ENCODE measurements at places on chromosomes 5 and 9.

GRCh38 chr5:30831605-30832004, 361.9 kb upstream of the CDH6 start:
- no peak for DNase-seq

- no peak for DNase-seq
Observed at GRCh38 chr9:4935001-4935672, 49.9 kb upstream of the JAK2 start.

DNA sequence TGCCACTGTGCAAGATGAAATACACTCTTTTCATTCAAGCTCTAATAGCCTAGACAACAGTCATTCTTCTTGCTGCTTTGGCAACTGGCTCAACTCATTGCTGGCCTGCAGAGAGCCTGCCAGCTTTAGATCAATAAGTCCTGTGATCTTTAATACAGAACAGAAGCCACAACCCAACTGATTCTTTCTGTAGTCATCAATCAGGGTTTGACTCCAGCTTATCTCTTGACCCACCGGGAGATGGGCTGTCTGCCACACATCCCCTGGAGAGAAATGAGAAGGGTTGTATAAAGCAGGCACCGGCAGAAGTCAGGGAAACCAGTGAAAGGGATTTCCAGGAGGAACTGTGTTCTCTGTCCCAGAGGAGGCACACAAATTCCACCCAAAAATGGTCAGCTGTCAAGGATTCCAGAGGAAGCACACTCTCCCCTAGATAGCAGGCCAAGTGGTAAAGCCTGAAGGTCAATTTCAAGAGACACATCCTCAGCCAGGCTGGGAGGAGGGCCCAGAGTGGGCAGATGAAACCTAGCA, 24.5 kb downstream of the LHFPL2 start:
- no peak for DNase-seq

DNA sequence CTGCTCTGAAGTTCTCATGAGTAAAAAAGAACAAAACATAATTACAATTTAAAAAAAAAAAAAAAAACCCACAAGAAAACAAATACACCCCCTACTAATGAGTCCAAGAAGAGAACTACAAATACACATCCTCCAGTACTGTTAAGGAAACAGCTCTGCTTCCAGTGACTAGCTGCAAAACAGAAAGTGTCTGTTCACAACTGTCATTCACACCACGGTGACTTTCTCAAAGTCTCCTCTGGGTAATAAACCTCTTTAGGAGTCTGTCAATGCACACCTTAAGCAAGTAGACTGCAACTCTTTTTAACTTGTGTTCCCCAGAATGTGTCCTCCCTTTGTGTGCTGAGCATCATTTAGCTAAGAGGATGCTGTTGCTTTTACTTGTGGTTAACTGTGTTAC, 6.2 kb downstream of the REEP5 start:
- no peak for DNase-seq

DNA sequence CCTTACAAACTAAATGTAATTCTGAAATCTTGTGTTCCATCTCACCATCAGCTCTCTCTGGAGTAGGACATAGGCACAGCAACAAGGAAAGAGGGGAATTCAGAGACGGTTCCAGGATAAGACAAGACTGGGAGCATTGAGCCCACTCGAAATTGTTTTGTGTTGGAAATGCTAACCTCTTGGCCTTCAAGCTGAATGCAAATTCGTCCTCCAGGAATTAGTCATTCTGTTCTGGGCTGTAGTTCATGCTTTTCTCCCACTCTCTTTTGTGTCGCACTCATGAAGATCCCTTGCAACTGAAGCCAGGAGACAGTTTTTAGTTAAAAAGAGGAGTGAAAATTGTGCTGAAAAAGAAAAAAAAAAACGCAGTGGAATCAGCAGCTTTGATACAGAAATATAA, 121.7 kb upstream of the SEMA6A start:
- no peak for DNase-seq

GRCh38 chr9:136512651-136513071, 29.8 kb upstream of the SEC16A start:
- DNase-seq, result no peak

- DNase-seq, result no peak
Observed at GRCh38 chr9:89497257-89497963, 503 bp downstream of the SEMA4D start.

DNA sequence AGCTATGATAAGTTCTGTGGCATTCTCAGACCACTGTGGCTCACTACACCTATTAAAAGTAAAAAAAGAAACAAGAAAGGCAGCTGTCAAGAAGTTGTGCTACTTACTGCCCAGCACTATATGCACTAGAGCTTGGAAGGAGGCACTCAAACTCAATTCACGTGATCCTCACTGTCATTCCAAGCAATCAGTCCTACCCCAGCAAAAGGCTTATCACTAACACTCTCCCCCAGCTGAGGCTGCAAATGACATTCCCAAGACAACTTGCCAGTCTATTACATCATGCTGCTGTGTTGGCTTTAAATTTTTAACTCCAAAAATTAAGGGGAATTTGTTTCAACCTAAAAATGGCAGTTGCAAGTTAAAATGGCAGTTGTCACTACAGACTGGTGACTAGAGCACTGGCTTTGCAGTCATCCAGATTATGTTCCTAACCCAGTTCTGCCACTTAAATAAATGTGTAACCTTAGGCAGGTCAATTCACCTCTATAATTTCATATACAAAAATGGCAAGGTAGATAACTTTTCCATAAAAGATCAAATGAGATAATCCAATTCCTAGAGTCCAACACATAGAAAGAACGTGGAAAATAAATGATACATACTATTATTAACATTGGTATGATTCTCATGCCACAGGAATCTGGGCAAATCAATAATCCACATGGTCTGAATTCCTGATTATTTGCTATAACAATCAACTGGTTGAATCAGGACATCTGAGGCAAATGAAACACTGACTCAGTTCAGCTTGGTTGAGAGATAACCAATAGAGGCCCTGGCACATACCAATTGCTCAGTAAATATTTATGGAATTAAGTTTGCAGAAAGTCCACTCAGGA, 52.4 kb downstream of the FBXW11 start:
- no peak for DNase-seq
